Large intestine (tissue), 12 donors: ENCODE measurements at places on chromosomes 3 and 15.
A peak's percentile ranks its signal among the peaks of the same experiment; 100 is the strongest.

DNA sequence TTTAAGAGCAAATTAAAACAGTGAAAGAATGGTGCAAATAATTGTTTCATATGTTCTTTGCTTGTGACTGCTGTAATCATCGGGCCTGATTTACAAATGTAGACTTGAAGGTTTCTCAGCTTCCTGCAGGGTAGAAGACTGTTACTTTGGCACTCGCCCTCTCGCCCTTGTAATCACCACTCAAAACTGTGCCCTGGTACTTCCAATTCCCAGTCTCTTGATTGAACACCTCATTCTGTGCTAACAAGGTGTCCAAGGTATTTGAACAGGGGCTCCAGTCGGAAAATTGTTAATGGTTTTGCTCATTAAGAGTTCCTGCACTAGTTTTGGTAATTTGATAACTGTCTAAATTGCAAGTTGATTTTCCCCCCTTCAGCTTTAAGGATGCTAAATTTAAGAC, 209.5 kb downstream of the ZIC1 start:
- no peak for DNase-seq

DNA sequence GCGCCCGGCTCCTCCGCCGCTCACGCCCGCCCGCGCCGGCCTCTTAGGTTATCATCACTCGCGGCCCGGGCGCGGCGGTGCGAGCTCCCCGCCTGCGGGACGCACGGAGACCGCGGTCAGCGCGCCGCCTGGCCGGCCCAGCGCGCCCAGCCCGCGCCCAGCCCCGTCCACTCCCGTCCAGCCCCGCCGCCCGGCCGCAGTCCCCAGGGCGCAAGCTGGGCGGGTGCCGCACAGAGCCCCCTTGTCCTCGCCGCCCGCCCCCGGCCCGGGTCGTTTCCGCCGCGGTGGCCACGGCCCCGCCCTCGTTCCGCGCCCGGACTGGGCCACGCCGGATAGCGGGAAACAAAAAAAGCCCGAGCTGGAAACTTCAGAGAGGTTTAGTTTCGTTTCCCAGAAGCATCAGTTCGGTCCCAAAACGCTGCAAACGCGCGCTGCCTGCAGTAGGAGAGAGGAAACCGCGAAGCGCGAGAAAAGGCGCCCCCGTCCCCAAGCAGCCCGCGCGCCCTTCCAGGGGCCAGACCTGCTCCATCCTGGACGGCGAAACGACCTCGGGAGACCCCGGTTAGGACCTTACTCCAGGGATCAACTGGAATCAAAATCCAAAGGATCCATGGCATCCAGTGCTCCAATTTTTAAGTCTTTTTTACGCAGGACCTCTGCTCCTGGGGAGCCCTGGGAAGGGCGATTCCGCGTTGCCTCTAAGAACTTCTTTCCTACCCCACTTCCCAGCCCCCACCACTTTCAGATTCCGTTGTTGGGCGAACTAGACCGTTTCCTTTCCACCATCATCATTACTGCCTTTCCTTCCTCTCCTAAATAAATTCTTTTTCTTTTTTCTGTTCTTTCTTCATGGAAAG, at the start of gene ATP10A:
TSS of gene ATP10A (minus strand) at position 217 of the 857 bp plus-strand sequence. CDS start 231 bp downstream, outside the sequence.
- DNase-seq, result peak; percentile 30

DNA sequence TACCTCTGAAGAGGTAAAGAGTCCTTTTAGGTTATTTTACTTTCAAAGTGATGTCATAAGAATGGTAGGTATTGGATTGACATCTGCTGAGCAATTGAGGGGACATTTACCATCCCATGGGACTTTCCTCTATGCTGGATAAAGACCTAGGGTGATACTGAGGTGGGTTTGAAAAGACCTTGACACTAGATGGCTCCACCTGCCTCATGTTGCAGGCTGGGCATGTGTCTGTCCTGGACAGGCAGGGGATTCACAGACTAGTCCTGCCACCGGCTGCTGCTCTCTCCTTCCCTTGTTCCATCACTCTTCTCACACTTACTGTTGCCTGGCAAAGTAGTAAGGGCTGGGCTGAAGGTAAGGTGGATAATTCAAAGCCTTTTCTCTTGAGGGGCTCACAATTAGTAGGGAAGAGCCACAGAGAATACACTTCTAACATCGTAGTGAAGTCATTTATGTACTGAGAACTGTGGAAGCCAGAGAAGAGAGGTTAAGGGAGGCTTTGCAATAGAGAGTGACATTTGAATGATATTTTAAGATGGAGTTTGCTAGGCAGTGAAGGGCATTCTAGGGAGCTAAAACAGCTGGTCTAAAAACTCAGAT, 27.7 kb downstream of the TRAK1 start:
- peak; percentile 60 for DNase-seq

GRCh38 chr3:113685956-113686721, 10.3 kb downstream of the USF3 start:
- DNase-seq, result no peak

DNA sequence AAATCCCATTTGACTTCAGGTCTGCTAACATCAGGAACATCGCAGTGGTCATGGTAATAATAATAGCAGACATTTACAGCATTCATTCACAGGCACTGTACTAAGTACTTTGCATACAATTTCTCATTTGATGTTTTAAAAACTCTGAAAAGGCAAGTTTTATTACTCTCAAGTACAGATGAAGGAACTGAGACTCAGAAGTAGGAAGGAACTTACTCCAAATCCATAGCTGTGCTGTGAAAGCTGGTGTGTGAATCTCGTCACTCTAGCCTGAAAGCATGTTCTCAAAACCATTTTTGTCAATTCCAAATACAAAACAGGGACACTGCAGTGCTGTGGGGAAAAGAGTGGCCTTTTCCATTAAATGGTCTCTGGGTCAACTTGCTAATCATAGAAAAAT, 179.9 kb downstream of the FAM43A start:
- no peak for DNase-seq

GRCh38 chr3:64924961-64925360, 237.2 kb upstream of the ADAMTS9 start:
- no peak for DNase-seq

DNA sequence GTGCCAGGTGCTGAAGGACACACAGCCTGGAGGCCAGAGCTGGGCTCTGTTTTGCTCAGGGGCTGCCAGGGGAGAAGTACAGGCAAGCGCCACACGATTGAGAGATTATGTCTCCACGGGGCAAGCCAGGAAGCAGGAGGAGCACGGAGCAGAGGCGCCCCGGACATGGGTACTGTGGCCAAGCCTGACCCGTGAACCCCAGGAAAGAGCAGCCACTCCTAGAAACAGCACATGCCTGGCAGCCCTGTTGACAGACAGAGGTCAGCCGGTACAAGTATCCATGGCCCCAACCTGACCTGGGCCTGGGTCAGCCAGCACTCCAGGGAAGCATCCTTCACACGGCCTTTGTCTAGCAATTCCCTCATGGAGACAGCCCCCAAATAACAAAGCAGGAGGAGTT, 89.4 kb downstream of the ADAMTS17 start:
- DNase-seq, result no peak

DNA sequence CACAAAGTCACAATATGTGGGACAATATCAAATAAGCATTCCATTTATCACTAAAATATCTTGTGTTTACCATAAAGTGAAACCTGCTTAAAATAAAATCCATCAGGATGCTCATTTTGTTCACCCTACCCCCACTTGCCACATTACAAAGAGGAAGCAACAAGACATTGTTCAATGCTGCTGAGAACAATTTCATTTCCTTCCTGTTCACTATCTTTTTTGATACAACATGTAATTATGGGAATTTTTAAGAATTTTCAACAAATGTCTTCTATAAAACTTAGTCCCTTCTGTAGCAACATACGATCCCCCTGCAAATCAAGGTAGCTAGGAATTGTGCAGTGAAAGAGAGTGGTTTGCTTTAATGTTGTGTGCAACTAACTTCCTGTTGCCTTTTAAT, 34.9 kb upstream of the GPR160 start:
- no peak for DNase-seq

- DNase-seq, result no peak
Observed at GRCh38 chr15:53709821-53710220, 49.6 kb downstream of the WDR72 start.

DNA sequence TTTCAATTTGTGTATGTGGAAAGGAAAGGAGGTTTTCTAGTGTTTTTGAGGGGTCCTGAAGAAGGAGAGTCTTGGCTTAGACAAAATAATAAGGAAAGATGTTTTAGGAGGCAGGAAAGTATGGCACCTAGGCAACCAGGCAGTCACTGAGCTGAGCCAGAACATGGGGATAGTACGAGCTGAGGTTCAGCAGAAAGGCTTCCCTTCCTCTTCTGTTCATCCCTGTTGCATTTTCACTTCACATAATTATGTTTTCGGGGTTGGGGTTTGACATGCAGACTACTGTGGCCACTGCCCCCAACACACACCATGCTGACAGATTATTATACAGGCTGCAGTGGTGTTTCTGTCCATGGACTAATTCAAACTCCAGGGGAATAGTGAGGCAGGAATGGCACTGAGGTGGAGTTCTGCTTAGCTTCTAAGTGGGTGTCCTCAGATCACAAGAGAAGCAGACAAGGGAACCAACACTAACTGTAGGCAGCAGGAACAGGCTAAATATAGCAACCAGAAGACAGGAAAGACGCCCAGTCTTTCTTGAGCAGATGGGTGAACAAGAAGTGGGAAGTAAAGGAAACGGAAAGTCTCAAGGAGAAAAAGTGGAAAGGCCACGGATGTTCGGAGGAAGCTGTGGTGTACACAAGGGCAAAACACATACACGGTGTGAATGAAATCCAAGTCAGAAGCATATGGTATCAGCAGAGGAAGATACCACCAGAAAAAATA, 305.8 kb downstream of the PLCL2 start:
- no peak for DNase-seq
